ENCODE measurements at places on chromosomes 13 and 19.

GRCh38 chr13:87344176-87344575 is 327.0 kb upstream of the SLITRK5 start:
- no peak for DNase-seq

DNA sequence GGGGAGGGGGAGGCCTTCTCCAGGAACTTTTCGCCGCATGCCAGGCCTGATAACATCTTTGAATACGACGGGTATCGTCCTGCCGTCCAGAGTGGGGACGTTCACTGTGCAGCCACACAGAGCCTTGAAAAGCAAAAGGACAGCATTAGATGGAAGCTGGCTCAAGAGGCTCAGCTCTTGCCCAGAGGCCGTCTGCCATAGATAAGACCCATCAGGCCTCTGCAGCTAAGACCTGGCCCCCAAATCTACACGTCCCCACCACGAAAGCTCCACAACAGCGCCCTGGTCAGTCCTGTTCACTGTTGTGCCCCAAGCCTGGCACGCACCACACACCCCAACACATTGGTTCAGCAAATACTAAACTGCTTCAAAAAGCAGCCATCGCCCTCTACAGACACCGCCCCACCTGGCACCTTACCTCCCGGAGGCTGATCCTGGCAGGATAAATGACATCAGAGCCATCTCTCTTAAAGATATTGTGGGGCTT is 2.1 kb downstream of the DNAJB1 start:
- DNase-seq, result no peak

DNA sequence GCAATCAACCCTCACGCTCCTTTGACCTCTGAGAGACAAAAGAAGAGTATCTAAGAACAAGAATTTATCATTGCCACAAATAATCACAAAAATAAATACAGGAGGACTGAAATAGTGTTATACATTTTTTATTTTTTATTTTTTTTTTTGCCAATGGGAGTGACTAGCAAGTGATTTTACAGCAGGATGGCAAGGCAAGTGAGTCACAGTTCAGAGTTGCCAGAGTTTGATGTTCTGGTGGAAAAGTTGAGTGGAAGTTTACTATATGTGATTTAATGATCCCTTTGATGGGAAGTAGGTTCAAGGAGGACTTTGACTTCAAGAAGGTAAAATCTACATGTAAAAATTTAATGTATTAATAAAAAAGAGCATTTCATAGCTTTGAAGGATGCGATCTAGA is 2691.4 kb downstream of the PCDH9 start:
- no peak for DNase-seq

- DNase-seq, result no peak
These were observed 110.2 kb downstream of the STK24 start for GRCh38 chr13:98466634-98467236.

DNA sequence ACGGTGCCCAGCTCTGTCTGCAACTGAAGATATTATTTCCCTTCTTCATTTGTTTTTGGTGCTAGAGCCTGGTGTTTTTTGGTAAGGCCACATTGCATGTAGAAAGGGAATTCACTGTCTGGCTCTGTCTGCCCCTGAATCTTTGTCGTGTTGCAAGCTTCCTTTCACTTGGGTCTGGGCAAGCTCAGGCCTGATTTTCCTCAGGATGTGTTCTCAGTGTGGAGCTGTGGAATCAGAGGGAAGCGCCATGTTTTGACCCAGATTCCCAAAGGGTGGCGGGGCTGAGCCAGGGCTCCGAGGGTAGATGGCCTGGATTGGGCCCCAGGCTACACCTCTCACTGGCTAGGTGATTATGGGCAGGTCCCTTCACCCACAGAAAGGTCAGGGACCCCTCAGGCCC is 8.6 kb downstream of the PRKCSH start:
- no peak for DNase-seq

DNA sequence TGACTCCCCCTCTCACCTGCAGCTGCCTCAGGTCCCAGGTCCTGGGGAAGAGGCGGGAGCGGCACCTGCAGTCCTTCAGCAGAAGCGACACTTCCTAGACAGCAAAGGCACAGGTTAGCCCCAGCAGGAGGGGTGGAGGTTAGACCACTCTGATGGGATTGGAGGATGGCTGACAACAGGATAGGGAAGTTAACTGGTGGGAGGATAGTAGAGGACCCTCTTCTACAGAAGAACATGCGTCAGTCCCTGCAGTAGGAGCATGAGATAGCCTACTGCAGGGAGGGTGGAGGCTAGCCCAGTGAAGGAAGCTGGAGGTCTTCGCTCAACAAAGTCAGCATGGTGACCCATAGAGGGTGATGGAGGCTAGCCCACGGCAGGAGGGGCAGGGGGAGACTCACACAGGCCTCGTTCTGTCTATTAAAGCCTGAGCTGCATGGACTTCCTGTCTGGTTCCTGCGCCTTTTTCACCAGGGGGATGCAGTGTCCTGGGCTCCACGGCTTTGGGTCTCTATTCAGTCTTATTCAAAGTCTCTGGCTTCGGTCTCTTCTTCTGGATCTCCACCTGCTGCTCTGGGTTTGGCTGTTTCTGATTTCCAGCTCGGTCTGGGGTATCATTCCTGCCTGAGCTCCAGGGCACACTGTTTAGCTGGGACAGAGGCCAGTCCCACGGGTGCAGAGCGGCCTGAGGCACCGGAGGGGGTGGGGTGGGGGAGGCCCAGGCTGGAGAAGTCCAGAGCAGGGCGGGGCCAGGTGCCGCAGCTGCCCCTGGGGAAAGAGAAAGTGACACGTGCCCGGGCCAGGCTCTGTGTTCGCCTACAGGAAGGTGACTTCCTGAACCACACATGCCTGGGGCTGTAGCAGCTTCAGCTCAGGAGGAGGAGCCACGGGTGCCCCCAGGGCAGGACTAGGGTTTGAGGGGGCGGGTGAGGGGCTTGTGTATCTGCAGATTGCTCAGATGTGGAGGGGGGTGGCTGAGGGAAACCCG is 7.3 kb downstream of the IFNL3 start:
- DNase-seq, result no peak

DNA sequence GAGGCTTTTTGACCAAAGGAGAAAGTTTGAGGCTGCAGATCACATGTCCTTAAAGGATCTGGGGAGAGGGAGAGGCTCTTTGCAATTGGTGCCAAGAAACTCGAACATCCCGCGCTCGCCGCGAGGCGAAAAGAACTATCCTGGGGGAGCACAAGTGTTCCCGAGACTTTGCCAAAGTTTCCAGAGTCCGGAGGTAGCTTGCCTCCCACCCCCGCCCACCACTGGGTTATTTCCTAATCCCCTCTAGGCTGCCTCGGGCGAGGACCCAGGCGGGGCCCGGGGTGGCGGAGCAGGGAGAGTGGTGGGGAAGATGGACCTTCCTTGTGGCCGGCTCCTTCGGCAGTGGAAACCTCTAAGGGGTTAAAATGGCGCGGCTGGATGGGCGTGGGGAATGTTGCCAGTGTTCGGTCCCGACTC is 114.5 kb downstream of the KCNRG start:
- no peak for DNase-seq

DNA sequence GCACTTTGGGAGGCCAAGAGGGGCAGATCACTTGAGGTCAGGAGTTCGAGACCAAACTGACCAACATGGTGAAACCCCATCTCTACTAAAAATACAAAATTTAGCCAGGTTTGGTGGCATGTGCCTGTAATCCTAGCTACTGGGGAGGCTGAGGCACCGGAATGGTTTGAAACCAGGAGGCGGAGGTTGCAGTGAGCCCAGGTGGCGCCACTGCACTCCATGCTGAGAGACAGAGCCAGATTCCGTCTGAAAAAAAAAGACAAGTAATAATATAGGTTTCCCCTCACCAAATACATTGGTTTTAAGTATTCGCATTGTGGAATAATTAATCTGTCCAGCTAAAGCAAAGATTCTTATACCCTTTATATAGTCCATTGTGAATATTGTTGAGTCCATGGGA is 1544.6 kb downstream of the OLFM4 start:
- no peak for DNase-seq

DNA sequence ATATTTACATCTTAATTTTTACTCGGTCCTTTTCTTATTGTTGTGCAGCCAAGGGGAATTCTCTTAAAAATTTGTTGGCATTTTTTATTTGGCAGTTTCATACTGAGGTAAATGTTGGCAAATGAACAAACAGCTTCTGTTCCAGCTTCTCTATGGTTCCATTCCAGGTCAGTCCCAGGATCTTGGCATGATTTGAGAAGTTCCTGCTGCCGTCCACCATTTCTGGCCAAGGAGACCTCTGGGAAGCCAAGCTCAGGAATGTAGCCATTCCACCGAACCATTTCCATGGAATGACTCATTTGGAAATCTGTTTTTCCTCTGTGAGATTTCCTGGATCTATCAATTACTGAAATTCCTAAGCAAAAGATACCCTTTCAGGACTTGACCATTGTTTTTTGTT is 43.9 kb downstream of the SLC10A2 start:
- DNase-seq, result no peak

- no peak for DNase-seq
These were observed 170.5 kb downstream of the IRS2 start for GRCh38 chr13:109615721-109616420.

DNA sequence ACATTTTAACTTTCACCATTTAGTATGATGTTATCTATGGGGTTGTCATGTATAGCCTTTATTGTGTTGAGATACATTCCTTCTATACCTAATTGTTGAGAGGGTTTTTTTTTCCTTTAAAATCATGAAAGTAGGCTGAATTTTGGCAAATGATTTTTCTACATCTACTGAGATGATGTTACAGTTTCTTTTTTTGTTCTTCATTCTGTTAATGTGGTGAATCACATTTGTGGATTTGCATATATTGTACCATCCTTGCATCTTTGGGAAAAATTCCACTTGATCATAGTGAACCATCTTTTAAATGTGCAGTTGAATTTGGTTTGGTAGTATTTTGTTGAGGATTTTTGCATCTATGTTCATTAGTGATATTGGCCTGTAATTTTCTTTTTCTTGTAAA is 29.2 kb downstream of the CCNA1 start:
- DNase-seq, result no peak

GRCh38 chr19:4379383-4380253 is 20.7 kb downstream of the SH3GL1 start:
- no peak for DNase-seq

DNA sequence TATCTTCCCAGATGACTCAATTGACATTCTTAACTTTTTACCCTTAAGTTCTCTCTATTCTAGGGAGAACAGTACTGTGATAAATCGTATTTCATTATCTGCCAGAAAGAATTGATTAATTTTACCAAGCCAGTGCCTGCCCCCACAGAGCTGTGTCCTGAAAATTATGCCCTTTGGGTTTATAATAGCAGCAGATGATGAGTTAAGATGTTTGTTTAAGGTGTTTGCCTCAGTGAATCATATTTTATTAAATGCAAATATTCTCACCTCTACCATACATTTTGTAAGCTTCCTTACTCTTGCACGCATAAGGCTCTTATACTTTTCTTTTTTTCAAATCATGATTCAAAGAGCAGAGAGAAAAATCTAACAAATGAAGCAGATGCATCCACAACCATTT is 318.6 kb downstream of the DCT start:
- DNase-seq, result no peak

All from Ammon's horn (tissue), 1 donor.